Dermis microvascular lymphatic vessel endothelial cell (primary cell): ENCODE measurements at places on chromosomes 11 and 22.
A peak's percentile ranks its signal among the peaks of the same experiment; 100 is the strongest.

DNA sequence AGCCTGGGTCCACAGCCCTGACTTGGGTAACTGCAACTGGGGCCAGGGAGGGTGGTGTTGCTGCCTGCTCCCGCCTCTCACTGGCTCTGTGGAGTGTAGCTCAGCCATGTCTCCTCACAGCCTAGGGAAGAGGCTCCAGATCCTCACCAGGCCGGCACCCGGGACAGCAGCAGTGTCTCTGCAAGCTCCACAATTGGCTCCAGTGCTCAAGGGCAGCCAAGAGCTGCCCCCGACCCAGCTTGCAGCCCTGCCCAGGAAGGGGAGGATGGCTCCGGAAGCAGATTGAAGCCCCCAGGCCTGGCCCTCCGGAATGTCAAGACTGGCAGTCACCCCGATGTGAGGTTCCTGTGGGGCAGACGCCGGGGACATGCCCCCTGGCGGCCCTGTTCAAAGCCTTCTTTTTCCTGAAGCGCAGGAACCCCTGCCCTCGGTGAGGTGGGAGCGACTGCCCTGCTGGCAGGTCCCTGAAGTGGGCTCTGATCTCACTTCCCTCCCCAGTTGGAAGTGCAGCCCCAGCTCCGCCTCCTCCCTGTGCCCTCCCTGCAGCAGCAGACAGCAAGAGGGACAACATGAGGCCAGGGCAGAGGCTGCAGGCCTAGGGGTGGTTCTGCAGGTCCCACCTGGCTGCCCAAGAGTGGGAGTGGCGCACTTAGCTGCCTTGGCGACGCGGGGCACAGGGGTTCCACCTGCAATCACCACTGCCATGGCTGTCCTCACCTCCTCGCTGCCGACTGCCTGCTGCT, 816.2 kb upstream of the LUZP2 start:
- no peak for DNase-seq

DNA sequence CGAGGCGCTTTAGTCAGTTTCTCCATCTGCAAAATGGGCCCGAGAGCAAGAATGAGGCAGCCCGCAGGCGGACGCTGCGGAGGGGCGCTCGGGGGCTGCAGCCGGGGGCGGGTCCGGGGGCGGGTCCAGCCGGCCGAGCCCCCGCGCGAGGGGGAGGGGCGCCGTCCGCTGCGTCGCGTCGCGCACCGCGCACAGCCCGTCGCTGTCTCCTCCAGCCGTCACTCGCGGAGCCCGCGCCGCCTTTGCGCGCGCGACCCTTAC, 282 bp downstream of the PC start:
- DNase-seq, result no peak

- no peak for DNase-seq
Observed at GRCh38 chr11:39288011-39288410, 2171.4 kb downstream of the LRRC4C start.

DNA sequence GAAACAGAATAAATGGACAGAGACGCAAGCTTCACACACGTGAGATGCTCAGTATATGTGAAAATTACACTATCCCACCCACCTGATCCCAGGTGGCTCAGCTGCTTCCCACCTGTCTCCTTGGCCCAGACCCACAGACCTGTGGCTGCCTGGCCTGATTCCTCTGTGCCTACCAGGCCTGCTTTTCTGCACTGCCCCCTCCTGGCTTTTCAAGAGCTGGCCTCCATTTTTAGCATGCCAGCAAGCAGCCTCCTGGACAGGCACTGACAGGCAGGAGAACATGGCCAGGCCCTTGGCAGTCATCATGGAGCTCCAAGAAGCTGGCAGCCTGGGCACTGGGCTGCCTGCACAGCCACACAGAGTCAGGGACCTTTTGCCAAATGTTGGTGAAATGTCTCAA, 79.5 kb upstream of the HMGXB4 start:
- DNase-seq, result no peak

DNA sequence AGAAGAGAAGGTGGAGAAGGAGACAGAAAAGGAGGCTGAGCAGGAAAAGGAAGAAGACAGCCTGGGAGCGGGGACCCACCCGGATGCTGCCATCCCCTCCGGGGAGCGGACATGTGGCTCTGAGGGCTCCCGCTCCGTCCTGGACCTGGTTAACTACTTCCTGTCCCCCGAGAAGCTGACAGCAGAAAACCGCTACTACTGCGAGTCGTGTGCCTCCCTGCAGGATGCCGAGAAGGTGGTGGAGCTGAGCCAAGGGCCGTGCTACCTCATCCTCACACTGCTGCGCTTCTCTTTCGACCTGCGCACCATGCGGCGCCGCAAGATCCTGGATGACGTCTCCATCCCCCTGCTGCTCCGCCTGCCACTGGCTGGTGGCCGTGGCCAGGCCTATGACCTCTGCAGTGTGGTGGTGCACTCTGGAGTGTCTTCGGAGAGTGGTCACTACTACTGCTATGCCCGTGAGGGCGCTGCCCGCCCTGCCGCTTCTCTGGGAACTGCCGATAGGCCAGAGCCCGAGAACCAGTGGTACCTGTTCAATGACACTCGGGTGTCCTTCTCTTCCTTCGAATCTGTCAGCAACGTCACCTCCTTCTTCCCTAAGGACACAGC, 21.4 kb downstream of the USP35 start:
- DNase-seq, result no peak

DNA sequence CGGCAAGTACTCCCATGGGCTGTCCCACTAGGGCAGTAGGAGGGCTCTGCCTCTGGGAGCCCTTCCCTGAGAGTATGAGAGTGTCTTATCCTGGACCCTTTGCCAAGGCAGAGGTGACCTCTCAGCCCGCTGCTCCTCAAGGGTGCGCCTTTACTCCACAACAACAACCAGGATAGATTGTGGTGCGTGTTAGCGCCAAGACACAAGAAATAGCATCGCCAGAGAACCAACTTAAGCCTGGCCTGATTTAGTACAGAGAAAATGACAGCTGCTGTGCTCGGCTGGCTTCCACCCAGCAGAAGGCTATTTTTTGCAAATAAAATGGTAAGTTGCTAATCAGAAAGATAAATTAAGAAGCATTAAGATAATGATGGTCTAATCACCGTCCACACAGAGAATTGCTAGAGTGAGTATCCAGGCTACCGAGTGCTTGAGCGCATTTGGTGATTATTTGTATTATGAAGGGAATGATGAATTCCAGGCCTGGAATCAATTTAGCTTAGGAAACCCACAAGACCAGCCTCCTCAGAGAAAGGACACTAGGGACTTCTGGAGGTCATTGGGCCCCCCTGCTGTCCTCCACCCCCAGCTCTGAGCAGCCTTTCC, 119.8 kb downstream of the PKNOX2 start:
- DNase-seq, result no peak

GRCh38 chr11:116342148-116342547, 430.6 kb downstream of the BUD13 start:
- DNase-seq, result no peak

- no peak for DNase-seq
Observed at GRCh38 chr11:34819740-34820482, 96.3 kb downstream of the APIP start.

GRCh38 chr11:68081691-68082090, 39.5 kb downstream of the CHKA start:
- DNase-seq, result peak; percentile 25

- no peak for DNase-seq
Observed at GRCh38 chr11:83528877-83529276, 242.7 kb upstream of the CCDC90B start.

- DNase-seq, result no peak
Observed at GRCh38 chr11:61645179-61645868, 34.9 kb upstream of the DAGLA start.

GRCh38 chr11:8229299-8230177, 34.1 kb downstream of the LMO1 start:
- no peak for DNase-seq

- no peak for DNase-seq
Observed at GRCh38 chr22:45308391-45308956, 1.3 kb upstream of the FAM118A start.

GRCh38 chr11:13929395-13929891, 33.1 kb upstream of the SPON1 start:
- no peak for DNase-seq

GRCh38 chr11:3658252-3658651, 12.9 kb downstream of the CHRNA10 start:
- DNase-seq, result no peak

GRCh38 chr11:87778357-87778756, 396.9 kb downstream of the RAB38 start:
- no peak for DNase-seq

GRCh38 chr22:39719559-39720450, 149.3 kb downstream of the CACNA1I start:
- no peak for DNase-seq

GRCh38 chr11:122690801-122691548, 35.5 kb downstream of the UBASH3B start:
- no peak for DNase-seq

DNA sequence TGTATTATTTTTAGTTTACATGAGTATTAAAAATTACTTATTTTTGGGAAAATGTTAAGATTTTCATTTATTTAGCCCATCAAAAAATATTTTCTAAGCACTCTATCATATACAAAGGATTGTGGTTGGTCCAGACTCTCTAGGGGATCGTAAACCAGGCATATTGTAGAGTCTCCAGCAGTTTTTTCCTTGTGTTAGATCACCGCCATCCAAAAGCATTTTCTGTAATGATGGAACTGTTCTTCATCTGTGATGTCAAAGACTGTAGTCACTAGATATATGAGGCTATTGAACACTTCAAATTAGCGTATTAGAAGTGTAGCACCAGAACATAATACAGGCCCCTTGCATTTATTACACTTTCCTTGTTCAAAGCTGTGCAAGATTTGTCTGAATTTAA, 154.9 kb downstream of the SBF2 start:
- DNase-seq, result no peak

- DNase-seq, result no peak
Observed at GRCh38 chr11:44597358-44598012, 32.0 kb downstream of the CD82 start.

- DNase-seq, result no peak
Observed at GRCh38 chr11:56010716-56011115, 16.3 kb upstream of the OR5F1 start.

DNA sequence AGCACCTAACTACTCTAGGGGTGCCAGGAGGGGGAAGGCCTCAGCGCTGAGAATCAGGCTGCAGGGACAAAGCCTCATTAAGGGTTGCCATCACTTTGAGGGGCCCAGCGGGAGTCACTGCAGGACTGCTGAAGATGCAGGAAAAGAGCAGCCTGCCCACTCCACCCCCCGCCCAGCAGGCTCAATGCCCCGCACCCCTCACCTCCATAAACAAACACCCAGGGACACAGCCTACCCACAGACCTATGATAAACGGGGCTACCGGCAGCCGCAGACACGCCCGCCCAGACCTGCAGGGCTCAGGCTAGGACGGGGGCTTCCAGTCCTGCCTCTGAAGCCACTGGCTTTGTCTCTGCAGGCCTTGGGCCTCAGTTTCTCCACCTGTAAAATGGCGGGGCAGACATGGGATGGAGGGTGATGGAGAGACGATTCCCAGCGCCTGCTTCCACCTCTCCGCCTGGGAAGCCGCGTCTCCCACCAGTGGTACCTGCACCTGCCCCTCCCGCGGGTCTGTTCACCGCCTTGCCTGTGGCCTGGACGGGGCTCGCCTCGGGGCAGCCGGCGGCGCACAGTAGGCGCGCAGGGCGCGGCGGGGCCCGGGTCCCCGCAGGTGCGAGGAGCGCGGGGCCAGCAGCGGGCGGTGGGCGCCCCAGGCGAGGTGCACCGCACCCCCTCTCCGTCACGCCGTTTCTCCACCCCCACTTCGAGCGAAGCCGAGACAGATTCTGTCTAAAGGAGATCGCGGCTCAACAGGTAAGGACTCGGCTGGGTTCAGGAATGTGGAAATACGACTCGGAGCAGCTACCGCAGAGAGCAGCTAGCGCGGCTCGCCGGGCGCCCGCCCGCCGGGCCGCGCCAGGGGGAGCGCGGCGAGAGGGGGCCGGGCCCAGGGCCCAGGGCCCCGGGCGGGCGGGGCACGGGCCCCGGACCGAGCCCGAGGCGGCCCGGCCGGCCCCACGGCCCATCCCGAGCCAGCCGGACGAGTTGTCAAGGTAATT, 1.5 kb downstream of the WNT7B start:
- no peak for DNase-seq
